ENCODE measurements at places on chromosomes 7 and 10.

DNA sequence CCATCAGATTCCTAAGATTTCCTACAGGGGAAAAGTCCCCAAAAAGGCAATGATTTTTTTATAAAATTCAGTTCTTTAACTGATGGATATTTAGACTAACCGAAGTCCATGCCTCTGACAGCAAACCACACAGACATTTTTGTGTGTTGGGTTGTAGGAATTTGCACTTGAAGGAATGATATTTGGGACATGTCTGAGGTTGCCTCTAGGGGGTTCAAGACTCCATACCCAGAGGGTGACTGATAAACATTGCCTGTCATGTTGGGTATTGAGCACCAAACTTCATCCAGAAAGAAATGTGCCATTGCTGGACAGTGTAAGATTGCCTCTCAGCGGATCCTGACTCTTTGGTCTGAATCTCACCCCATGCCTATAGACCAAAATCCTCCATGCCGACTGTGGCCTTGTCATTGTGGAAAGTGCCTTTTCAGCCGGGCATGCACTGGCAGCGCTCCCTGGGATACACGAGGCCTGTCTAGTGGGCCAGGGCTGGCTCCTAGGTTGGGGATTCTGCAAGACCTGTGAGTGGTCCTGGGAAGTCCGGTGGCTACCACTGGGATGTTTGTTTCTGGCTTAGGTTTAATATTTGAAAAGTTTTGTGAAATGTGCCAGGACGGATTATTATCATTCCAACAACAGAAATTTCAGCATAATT lies 252.9 kb downstream of the WDR37 start:
- no peak for DNase-seq

- DNase-seq, result no peak
Observed at GRCh38 chr7:92667816-92668535, 77.8 kb upstream of the FAM133B start.

GRCh38 chr10:100715445-100716385 lies 29.7 kb upstream of the PAX2 start:
- no peak for DNase-seq

- DNase-seq, result no peak
Observed at GRCh38 chr7:136728945-136729344, 139.5 kb upstream of the CHRM2 start.
